T-helper 2 cell treated with Interferon-gamma antibody and Interleukin-4, amounts not matched to agents 5 μg/mL and 100 μg/mL, for 36 hours (primary cell): ENCODE measurements at places on chromosomes 5 and 9.

DNA sequence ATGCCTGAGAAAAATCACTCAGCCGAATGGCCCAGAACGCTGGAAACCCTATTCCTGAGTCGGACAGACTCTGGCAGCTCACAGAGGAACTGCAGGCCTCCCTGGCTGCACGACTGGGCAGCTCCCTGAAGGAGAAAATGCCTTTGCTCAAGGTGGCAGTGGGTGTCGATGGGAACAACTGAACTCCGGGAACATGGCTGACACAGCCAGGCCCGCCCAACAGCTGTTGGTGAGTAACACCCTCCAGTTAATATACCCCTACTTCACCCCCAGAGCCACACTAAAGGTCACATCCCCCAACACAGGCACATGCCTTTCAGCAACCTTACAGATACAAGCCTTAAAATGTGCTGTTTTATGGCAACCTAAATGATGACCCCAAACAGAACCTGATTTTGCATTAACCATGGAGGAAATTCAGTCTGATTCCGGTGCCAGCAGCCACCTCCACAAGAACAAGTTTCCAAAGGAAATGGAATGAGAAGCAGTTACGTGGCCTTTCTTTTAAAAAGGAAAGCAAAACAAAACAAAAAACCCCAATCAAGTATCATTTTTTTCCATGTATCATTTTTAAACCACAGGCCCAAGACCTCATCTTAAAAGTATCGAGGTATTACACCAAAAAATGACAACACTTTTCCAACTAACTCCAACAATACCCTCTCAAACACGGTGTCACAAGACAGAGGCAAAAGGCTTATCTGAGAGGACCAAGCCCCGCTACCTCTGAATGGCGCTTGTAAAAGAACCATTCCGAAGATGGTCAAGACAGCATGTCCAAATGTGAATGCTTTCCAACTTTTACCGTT is 3.1 kb downstream of the KLF9 start:
- peaks cover 5% of the 10 kb centered on the region for H3K36me3 ChIP-seq
- H3K27me3 ChIP-seq, result no peaks in the 10 kb centered on the region
- peak overlapping the region; percentile 97 for H3K4me3 ChIP-seq

- H3K27me3 ChIP-seq, result no peaks in the 10 kb centered on the region
- H3K36me3 ChIP-seq, result no peaks in the 10 kb centered on the region
- no peak overlapping the region for H3K4me3 ChIP-seq
- DNase-seq, result no peak
Measured at GRCh38 chr5:53276825-53277224, 167.3 kb upstream of the MOCS2 start.

DNA sequence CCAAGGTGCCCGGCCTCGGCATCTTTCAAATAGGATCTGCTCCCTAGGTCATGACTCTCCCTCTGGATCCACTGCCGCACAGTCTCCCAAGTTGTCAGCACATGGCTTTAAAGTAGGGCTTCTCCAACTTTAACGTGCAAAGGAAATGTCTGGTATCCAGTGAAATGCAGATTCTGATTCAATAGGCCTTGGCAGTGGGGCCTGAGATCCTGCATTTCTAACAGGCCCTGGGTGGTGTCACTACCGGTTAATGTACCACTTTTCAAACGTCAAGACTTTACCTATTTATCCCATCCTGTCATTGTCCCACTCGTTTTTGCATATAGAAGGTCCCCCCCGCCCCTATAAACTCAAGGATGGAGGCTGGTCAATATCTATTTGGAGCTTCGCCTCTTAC is 137.6 kb upstream of the ZNF618 start:
- H3K36me3 ChIP-seq, result no peaks in the 10 kb centered on the region
- H3K27me3 ChIP-seq, result no peaks in the 10 kb centered on the region
- no peak overlapping the region for H3K27ac ChIP-seq
- H3K4me3 ChIP-seq, result no peak overlapping the region
- DNase-seq, result no peak

DNA sequence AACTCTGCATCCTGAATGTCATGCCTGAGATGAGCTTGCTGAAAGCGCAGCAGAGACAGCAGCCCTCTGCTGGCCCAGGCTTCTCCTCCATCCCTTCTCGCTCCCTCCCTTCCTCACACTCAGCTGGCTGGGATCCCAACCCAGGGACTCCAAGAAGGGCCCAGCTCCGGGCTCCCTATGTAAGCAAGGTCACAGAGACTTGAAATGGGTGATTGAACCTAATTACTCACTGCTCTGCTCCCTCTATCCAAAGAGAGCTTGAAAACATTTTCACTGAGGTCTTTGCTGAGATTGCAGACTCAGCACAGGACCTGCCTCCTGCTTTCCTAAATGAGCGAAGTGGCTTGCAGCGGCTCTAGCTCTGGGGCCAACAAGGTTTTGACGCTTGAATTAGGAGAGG is 42.8 kb downstream of the RAPGEF1 start:
- H3K4me3 ChIP-seq, result no peak overlapping the region
- DNase-seq, result no peak

- no peak overlapping the region for H3K4me3 ChIP-seq
- no peaks in the 10 kb centered on the region for H3K27me3 ChIP-seq
- no peaks in the 10 kb centered on the region for H3K4me1 ChIP-seq
- no peak for DNase-seq
Measured at GRCh38 chr5:53874409-53874808, 314.0 kb downstream of the NDUFS4 start.

- peaks cover 38% of the 10 kb centered on the region for H3K27me3 ChIP-seq
- peak overlapping the region; percentile 46 for H3K27ac ChIP-seq
- H3K4me1 ChIP-seq, result peaks cover 26% of the 10 kb centered on the region
- H3K4me3 ChIP-seq, result peak overlapping the region; percentile 66
- H3K36me3 ChIP-seq, result no peaks in the 10 kb centered on the region
- no peak for DNase-seq
Measured at GRCh38 chr9:87498046-87498810, 561 bp downstream of the DAPK1 start.

DNA sequence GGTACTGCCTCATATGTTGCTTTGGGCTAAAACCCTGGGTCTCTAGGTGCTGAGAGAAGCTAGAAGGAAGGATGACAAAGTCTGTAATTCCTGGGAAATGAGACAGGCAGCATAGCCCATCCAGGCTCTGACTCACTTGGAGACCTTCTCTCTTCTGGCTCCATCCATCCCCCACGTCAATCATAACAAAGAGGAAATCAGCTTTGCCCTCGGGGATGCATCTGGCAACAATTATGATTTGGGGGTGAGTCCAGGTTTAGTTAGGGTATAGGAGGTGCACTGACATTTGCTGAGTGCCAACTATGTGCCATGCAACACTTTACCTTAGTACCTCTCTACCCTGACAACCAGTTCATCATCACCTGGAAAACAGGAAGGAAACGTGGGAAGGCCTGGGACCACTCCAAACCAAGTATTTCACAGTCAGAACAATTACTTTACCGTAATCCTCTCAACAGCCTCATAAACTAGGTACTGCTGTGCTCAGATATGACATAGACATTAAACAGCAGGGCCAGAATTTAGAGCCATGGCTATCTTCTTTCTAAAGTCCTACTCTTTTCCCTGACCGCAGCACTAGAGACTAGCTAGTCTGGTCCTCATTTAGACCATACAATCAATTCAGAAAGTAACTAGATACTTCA is 39.1 kb upstream of the GZMA start:
- H3K36me3 ChIP-seq, result peaks cover 48% of the 10 kb centered on the region
- no peaks in the 10 kb centered on the region for H3K27me3 ChIP-seq
- H3K27ac ChIP-seq, result peak overlapping the region; percentile 97
- peaks cover 80% of the 10 kb centered on the region for H3K4me1 ChIP-seq

- no peak for DNase-seq
- no peak overlapping the region for H3K4me3 ChIP-seq
- H3K27ac ChIP-seq, result no peak overlapping the region
- peaks cover 4% of the 10 kb centered on the region for H3K36me3 ChIP-seq
Measured at GRCh38 chr9:131367450-131367849, 26.4 kb upstream of the PRRC2B start.

DNA sequence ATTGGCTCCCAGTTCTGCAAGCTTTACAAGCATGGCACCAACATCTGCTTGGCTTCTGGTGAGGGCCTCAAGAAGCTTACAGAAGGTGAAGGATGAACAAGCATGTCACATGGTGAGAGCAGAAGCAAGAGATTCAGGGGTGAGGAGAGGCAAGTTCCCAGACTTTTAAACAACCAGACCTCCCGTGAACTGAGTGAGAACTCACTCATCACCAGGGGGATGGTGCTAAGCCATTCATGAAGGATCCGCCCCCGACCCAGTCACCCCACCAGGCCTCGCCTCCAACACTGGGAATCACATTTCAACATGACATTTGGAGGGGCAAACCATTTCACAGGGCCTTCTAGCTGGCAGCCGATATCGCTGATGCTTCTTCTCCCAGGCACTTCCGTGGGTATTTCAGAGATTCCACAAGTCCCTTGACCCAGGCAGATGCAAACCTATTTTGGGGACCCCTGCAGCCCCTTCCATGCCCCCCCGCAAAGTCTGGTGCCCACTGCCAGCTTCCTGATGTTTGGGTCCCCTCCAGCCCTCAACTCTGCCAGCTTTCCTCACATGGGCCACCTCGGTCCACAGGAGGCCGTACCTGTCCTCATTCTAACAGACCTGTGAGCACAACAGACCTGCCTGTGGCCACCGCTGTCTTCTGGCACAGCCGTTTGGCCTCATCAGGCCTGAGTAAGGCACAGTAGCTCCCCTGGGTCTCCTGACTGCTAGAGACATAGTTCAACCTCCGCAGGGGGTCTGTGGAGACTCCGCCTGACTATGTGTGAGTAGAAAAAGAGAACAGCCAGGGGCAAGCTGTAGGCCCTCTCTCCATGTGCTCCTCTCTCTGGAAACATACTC is 60.7 kb upstream of the ANGPTL2 start:
- H3K27me3 ChIP-seq, result peaks cover 5% of the 10 kb centered on the region
- DNase-seq, result no peak
- no peaks in the 10 kb centered on the region for H3K36me3 ChIP-seq
- H3K4me1 ChIP-seq, result no peaks in the 10 kb centered on the region

- no peak overlapping the region for H3K4me3 ChIP-seq
- H3K36me3 ChIP-seq, result peaks cover 30% of the 10 kb centered on the region
Measured at GRCh38 chr5:88235828-88236227, 32.8 kb downstream of the TMEM161B start.

GRCh38 chr9:89768650-89769071 is 163.8 kb downstream of the GADD45G start:
- H3K4me1 ChIP-seq, result peaks cover 8% of the 10 kb centered on the region
- no peak for DNase-seq
- peaks cover 16% of the 10 kb centered on the region for H3K27me3 ChIP-seq
- no peaks in the 10 kb centered on the region for H3K36me3 ChIP-seq
- no peak overlapping the region for H3K27ac ChIP-seq

DNA sequence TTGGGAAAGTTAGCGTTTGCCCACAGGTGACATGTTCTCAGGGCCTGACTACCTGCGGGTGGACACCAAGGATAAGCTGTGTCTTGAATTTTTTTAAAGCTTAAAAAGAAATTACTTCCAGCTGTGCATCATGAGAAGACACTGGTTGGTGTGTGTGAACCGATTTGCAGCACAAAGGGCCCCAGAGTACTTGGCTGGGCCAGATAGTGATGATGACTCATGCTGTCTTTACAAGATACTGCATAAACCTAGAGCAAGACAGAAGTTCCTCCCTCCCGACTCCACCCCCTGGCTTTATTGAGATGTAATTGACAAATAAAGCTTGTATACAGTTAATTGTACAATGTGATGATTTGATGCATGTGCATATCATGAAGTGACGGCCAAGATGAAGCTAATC is 212.8 kb downstream of the NXNL2 start:
- DNase-seq, result no peak
- H3K36me3 ChIP-seq, result no peaks in the 10 kb centered on the region
- no peaks in the 10 kb centered on the region for H3K4me1 ChIP-seq
- no peak overlapping the region for H3K27ac ChIP-seq
- no peaks in the 10 kb centered on the region for H3K27me3 ChIP-seq

DNA sequence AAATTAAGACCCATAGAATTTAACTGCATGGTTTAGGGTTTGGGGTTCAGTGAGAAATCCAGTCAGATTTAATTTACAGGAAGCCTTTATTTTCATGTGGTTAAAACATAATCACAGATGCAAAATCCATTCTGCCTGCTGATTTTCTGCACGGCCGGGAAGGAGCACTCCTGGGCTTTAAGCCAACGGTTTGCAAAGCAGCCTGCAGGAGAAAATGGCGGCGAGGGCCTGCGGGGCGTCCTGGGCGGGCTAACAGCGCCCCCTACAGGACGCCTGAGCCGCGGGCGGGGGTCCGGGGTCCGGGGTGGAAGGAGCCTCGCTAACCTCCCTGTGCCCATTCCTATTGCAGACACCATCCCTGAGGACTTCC is 47.6 kb downstream of the THBS4 start:
- H3K4me3 ChIP-seq, result peak overlapping the region; percentile 80
- H3K4me1 ChIP-seq, result peaks cover 10% of the 10 kb centered on the region
- peaks cover 2% of the 10 kb centered on the region for H3K27me3 ChIP-seq

DNA sequence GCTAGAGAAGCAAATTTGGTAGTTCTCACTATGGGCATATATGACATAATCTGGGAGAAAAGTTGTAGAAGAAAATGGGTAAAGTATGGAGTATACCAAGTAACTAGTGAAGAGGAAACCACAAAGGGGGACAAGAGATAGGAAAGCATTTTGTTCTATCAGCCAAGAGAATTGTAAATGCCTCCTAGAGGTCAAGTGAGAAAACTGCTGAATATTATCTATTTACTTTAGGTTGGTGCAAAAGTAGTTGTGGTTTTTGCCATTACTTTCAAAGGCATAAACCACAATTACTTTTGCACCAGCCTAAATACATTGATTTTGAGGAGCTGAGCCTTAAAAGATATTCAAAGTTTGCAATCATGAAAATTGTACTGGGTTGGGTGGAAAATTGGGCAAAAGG is 126.7 kb upstream of the GRHPR start:
- peaks cover 16% of the 10 kb centered on the region for H3K36me3 ChIP-seq
- H3K27me3 ChIP-seq, result no peaks in the 10 kb centered on the region

DNA sequence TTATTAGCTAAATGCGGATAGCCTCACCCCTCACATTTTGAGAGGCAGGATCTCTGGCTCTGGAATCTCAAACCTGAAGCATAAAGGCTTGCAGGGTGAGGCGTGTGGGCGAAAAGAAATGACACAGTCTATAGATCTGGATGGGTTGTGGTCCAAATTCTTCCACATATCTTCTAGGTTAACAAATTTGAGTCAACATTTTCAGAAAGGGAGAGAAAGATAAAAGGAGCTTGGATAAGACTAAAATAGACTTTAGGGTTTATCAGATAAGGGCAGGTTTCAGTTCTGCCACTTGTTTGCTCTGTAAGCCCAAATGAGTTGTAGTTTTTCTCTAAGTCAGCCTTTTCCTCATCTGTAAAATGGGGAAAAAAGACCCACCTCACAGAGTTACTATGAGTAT is 220.9 kb downstream of the TRIM32 start:
- no peak overlapping the region for H3K27ac ChIP-seq
- no peaks in the 10 kb centered on the region for H3K27me3 ChIP-seq
- DNase-seq, result peak; percentile 3

DNA sequence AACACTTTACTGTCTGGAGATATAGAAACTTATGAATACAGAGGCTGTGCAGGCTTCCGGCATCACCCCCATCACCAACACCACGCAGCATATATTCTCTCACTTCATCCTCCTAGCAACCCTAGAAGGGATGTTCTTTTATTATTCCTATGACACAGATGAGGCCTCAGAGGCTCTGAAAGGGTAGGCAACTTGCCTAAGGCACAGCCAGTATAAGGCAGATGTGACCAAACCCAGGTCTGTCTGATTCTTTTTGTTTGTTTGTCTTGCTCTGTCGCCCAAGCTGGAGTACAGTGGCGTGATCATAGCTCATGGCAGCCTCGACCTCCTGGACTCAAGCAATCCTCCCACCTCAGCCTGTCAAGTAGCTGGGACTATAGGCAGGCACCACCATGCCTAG is 22.8 kb upstream of the CORO2A start:
- no peak for DNase-seq
- no peak overlapping the region for H3K27ac ChIP-seq
- no peak overlapping the region for H3K4me3 ChIP-seq
- no peaks in the 10 kb centered on the region for H3K36me3 ChIP-seq
- H3K4me1 ChIP-seq, result peaks cover 2% of the 10 kb centered on the region
